Stimulated activated CD8-positive, alpha-beta memory T cell treated with anti-CD3 and anti-CD28 coated beads, Interleukin-4, amount 100 ng/mL, for 1 hour (primary cell): ENCODE measurements at places on chromosomes 1 and 21.

DNA sequence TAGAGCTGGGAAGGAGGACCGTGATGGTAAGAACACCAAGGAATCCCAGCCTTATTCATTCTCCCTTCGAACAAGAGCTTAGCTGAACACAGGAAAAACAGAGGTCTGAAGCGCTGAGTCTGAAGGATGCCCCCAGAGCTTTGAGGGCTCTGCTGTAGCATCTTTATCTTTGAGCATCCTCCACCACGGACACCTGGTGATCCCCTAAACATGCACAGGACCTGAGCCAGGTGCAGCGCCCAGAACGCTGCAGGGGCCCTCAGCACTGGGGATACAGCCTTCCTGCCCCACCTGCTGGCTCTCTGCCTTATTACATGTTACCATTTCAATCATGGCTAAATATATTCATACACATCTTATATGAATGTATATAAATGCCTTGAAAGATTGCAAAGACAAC is 7.7 kb upstream of the GPATCH4 start:
- DNase-seq, result no peak

DNA sequence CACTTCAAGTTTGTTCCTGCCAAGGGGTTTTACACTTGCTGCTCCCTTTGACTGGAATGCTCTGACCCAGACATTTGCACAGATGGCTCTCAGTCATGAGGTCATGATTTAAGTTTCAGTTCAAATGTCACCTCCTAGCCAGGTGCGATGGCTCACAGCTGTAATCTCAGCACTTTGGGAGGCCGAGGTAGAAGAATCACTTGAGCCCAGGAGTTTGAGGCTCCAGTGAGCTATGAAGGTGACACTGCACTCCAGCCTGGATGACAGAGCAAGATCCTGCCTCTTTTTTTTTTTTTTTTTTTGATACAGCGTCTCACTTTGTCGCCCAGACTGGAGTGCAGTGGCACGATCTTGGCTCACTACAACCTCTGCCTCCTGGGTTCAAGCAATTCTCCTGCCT is 4.5 kb upstream of the ZMYM4 start:
- DNase-seq, result no peak

- DNase-seq, result no peak
Measured at GRCh38 chr1:32989160-32990050, 24.8 kb upstream of the RNF19B start.

DNA sequence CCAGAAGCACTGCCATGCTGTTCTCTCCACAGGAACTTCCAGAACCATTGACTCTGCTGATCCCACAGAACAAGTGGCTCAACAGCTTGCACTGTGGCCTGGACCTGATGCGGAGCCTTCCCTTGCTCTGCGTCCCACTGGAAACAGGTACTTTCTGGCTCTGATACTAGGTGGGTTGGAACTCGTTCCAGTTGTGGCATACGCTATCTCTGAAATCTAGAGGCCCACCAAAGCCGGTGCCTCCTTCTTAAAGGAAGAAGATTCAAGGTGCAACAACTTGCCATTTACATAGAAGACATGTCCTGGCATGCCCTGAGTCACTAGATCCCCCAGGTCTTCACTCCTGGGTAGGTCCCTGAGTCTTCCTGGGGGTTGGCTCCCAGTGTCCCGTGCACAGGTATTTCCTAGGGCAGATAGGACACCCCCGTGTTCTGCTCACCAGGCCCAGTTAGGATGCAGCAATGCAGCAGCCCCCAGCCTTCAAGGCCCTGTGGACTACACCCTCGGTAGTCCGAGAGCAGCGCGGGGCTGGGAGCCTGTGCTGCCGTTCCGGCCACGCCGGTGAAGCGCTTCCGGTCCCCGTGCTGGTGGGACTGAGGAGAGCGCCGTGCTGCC is 10.8 kb upstream of the PCBP3 start:
- DNase-seq, result no peak

GRCh38 chr1:198088360-198089071 is 68.3 kb upstream of the NEK7 start:
- DNase-seq, result no peak

GRCh38 chr1:110254604-110255391 is 44.7 kb downstream of the KCNC4 start:
- DNase-seq, result no peak

GRCh38 chr1:23593042-23593521 is 33.8 kb upstream of the ID3 start:
- no peak for DNase-seq

DNA sequence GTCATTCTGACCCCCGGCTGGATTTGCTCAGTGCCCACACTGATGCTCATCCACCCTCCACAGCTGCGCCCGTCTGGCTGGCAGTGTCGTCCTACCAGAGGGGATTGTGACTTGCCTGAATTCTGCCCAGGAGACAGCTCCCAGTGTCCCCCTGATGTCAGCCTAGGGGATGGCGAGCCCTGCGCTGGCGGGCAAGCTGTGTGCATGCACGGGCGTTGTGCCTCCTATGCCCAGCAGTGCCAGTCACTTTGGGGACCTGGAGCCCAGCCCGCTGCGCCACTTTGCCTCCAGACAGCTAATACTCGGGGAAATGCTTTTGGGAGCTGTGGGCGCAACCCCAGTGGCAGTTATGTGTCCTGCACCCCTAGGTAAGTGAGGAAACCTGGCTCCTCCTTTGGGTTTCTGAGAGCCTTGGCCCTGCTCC is 5.7 kb upstream of the EFNA4 start:
- DNase-seq, result no peak

- DNase-seq, result no peak
Measured at GRCh38 chr1:208115924-208116640, 128.1 kb downstream of the PLXNA2 start.

GRCh38 chr1:164754088-164754600 is 195.2 kb downstream of the PBX1 start:
- DNase-seq, result no peak

- DNase-seq, result no peak
Measured at GRCh38 chr1:38640371-38640770, 219.2 kb downstream of the RRAGC start.

GRCh38 chr1:29033829-29034466 is 89.8 kb downstream of the TMEM200B start:
- DNase-seq, result no peak

GRCh38 chr1:8815582-8816151 is 1.8 kb downstream of the RERE start:
- DNase-seq, result no peak
